GM03348 (cell line): ENCODE measurements at places on chromosomes 4 and X.

- peak; percentile 72 for DNase-seq
Measured at GRCh38 chrX:45824471-45824870, 623.8 kb upstream of the DIPK2B start.

GRCh38 chr4:62006108-62006507 lies 806.0 kb downstream of the ADGRL3 start:
- no peak for DNase-seq

DNA sequence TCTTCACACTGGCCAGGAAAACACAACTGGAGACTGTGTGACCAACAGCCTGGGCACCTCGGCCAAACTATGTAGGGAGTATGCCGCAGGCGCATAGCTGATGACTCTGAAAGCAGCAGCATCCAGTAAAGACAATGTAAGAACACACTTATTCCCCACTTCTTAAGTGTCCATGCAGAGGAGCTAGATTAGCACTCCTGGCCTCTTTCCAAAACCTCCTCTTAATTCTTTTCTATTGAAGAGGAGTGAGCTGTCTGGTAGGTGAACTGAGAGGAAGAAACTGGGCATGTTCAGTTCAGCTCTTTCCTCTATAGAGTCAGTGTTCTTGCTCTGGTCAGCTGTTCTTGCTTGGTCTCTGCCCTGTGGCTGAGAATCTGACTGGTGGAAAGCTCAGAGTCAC lies 21.1 kb downstream of the NMU start:
- no peak for DNase-seq

- no peak for DNase-seq
Measured at GRCh38 chr4:159941076-159941475, 838.2 kb downstream of the RAPGEF2 start.

DNA sequence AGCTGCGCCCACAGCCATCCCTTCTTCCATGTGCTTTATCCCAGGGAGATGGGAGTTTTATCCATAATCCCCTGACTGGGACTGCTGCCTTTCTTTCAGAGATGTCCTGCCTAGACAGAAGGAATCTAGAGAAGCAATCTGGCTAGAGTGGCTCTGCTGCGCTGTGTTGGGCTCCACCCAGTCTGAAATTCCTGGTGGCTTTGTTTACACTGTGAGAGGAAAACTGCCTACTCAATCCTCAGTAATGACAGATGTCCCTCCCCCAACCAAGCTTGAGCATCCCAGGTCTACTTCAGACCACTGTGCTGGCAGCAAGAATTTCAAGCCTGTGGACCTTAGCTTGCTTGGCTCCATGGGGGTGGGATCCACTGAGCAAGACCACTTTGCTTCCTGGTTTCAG lies 116.9 kb upstream of the AR start:
- DNase-seq: no peak

- no peak for DNase-seq
Measured at GRCh38 chrX:40149286-40150175, 51.8 kb upstream of the BCOR start.

DNA sequence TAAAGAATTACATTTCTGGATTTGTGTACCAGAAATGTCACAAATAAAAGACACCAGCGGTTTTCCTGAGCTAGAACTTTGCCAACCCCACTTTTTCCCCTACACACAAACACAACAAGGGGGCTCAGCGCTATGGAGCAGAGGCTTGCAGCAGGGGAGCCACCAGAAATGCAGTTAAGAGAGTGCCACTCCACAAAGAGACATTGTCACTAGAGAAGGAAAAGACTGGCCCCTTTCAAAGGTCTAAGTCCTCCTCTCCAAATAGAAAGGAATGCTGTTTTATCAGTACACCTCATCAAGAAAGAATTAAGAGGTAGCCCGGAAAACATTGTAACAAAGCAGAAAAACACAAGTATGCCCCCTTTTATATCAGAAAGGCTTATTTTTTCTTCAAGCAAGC lies 419.5 kb downstream of the HNRNPD start:
- no peak for DNase-seq

DNA sequence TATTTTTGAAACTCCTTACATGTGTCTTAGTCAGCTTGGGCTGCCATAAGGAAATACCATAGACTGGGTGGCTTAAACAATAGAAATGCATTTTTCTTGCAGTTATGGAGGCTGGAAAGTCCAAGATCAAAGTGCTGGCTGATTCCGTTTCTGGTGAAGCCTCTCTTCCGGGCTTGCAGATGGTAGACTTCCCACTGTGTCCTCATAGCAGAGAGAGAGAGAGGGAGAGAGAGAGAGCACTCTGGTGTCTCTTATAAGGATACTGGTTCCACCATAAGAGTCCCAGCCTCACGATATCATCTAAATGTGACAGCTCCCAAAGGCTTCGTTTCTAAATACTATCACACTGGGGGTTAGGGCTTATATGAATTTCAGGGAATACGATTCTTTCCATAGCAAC lies 39.7 kb downstream of the ENPEP start:
- DNase-seq: no peak

DNA sequence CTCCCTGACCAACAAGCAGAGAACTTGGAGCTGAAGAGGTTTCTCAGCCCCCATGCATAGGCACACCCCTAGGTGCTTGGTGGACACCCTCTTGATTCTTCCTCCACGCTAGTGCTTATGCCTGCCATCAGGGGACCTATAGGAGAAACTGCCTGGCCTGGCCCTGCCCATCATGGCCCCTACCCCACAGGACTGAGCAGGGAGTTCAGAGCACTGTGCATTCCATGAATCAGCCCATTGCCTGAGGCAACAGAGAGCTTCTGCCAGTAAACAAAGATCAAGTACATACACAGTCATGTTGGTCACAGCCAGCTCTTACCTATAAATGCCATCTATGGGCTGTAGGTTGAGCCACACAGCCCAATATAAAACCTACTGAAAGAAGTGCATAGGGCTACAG lies 99.1 kb upstream of the EDNRA start:
- no peak for DNase-seq

DNA sequence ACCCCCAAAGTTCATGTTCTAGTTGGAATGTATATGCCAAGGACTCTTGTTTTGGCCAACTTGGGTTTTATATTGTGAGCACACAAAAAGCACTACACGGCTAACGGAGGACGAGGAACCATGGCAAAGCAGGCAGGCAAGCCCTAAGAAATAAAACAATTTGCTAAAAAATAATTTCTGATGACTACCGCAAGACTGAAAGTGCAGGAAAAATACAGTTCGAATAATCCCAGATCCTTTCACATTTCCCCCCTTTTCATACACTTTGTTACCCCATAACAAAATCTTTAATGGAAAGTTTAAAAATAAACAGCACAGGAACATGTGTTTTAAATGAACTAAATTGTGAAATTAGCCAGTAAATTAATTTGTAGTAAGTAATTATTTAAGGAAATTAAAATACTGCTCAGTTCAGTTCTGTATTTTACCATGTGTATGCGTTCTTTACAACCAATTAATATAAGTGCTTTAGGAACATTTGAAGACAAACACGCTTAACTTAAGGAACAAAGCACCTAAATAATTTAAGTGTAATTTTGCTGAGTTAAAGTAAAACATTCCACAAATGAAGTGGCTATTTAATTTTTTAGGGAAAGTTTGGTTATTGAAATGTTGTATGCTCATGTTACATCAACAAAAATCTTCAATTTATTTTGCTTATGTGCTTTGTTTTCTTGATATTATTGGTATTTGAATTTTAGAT lies 12.4 kb upstream of the PITX2 start:
- no peak for DNase-seq

GRCh38 chr4:930827-931193 lies 1.3 kb downstream of the GAK start:
- DNase-seq: no peak

GRCh38 chrX:39204945-39205344 lies 403.7 kb downstream of the MID1IP1 start:
- DNase-seq: no peak

DNA sequence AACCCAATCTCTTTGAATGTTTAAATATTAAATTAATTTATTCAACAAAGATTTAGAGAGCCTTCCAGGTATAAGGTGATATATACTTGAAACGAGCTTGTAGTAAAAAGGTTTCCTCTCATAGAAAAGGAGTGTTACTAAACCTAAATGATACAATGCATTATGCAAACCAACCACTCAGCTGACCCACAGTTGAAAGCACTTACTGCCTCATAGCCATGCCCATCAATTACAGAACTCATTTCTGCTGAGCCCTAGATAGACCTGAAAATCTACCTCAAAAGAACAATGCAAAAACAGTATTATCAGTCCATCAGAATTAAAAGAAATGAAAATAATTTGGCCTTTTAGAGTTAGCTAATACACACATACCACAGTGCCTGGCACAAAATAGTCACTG lies 75.4 kb downstream of the KCNIP4 start:
- DNase-seq: no peak
